Ecto neural progenitor cell (in vitro differentiated cells): ENCODE measurements at places on chromosomes 6 and 20.

DNA sequence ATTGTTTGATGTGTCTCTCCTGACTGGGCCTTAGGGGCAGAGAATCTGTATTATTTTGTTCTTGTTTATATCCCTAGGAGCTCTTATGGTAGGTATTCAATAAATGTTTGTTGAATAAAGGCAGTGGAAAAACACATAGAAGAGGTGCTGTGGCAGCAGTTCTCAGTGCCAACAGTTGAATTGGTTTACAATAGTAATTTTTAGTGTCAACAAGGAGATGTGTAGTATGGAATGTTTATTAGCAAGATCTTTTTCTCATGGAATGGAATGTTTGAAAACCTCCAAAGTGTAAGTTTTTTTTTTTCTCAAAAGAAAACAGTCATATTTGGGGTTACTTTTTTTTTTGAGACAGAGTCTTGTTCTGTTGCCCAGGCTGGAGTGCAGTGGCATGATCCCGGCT lies 28.0 kb downstream of the ASXL1 start:
- no peak for DNase-seq

DNA sequence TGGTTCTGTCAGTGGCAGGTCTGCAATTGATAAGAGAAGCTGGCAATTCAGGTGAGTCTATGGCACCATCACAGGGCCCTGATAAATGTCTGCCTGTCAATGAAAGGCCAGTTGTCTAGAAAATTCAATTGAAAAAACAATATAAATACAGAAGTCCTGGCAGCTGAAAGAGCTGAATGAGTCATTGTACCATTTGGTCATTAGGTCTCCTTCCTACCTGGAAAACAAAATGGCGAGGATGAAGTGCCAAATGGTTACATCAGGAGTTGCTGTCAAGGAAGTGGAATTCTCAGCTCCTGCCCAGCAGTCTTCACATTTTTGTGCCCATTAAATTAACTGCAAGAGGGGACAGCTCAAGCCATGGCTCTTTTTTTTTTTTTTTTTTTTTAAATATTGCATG lies 37.7 kb downstream of the PEX7 start:
- DNase-seq = no peak

- DNase-seq = no peak
Observed at GRCh38 chr20:59448196-59448595, 147.8 kb downstream of the EDN3 start.

DNA sequence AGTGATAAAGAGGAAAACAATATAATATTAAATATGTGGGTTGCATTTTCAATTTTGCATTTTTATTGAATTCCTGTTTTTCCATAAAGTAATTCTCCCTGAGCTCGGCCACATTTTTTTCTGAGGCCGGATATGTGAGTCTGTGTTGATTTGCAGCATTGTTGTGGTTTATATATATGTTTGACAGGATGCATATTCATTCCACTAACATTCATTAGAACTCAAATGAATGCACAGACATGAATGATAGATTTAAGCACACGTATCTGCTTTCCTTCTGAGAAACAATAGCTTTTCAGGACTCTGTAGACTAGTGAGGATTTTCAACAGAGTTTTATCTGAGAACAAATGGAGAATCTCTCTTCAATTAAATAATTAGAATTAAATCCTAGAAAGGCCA lies 10.6 kb upstream of the EXOC2 start:
- no peak for DNase-seq

- DNase-seq = peak; percentile 39
Observed at GRCh38 chr20:25076731-25077609, 5.0 kb downstream of the VSX1 start.

DNA sequence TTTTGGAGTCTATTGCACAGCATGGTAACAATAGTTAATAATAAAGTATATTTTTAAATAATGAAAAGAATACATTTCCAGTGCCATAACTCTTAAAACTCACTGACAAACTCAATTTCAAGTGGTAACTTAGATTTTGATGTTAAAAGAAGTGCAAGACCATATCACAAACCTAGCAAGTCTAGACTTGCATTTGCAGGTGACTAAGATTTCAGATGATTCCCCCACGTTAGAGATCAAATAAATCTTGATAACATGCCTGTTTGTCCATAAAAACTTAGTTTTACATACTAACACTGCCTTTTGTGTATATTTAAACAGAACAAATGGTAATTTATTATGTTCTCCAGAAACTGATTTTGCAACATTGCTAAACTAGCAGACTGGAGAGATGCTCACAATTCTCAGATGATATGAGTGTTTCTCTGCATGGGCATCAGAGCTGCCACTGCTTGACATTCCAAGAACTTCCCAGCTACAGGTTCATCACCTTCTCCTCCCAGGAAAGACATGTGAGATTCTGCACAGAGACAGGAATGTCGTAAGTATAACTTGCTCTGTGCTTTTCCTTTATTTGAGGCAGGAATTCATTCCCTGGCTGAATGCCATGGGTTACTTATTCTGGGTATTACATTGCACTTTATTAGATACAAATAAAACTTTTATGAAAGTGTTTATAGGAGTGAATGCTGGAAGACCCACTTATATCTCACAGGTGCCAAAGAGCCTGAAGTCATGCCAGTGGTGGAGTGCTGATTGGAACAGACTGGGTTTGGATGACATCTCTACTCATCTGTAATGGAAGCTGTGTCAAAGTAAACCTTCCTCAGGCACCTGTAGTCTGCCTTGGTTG lies 160.2 kb upstream of the FOXA2 start:
- DNase-seq = no peak

- peak; percentile 86 for DNase-seq
Observed at GRCh38 chr6:11241793-11242201, 9.3 kb upstream of the NEDD9 start.

GRCh38 chr20:58112017-58112781 lies 116.3 kb downstream of the ANKRD60 start:
- DNase-seq = peak; percentile 31

DNA sequence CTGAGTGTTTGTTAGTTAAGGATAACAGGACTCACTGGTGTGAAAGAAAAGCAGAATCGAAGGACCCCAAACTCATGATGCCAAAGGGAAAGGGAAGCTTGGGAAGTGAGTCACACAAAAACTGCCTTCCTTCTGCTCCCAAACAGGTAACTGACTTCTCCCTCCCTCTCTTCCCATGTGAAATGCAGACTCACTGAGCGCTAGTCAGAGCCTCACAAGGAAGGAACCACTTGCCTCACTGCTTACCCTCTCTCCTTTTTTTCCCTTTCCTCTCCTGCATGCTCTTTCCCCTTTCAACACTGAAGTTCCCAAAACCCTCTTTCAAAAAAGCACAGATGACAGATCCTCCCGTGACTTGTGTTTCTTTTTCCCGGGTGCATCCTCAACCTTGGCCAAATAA lies 56.4 kb downstream of the LYRM4 start:
- no peak for DNase-seq

DNA sequence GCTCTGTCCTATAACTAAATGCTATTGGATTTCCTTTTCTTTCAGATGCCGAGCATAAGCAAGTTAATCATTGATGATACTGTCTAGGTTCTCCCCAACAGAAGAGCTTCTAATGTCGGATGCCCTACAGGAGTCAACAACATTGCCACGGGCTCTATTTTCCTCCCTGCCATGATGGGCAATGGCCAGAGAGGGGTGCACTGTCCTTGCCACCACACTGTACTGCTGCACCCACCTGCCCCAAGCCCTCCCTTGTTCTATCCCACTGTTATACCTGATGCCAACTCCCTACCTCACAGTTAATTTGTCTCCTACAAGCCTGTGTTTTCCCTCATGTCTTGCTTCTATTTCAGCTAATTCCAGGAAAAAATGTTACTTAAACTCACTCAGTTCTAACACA lies 773.6 kb upstream of the CHD6 start:
- no peak for DNase-seq

DNA sequence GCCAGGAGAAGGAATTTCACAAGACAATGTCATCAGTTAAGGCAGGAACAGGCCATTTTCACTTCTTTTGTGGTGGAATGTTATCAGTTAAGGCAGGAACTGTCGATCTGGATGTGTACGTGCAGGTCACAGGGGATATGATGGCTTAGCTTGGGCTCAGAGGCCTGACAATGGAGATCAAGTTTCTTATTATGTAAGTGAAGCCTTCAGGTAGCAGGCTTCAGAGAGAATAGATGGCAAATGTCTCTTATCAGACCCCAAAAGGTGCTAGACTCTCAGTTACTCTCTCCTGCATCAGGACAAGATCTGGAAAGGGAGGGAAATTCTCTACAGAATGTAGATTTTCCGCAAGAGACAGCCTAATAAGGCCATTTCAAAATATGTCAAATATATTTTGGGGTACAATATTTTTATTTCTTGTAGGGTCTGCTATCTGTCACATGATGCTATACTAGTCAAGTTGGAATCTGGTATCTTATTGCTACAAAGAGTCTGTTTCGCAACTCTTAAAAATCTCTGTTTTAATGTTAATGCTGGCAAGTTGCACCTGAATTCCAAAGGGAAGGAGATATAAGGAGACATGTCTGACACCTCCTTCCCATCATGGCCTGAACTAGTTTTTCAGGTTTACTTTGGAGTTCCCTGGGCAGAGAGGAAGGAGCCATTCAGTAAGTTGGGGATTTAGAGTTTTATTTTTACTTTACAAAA lies 48.8 kb downstream of the TRDN start:
- no peak for DNase-seq

DNA sequence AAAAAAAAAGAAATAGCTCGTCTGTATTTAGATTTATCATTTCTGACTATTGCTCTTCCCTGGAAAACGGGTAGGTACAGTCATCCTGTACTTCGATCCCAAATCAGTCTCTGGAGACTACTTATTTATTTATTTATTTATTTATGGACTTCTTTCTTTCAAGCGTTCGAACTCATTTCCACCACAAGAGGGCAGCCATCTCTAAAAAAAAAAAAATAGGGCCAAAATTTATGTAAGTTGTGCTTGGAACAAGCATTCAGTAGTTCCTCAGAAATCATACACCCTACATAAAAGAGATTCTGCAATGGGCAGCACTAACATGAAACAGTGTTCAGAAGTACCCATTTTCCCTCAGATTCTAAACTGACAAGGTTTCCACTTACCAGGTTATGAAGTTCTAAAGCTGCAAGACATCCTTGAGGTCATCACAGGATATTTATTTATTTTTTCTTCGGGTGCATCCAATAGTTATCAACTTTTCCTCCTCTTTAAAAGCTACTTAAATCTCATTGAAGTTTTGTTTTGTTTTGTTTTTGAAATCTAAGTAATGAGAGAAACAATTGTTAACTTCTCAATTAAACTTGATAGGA lies 1.9 kb upstream of the BMP2 start:
- DNase-seq = no peak
